ENCODE measurements at places on chromosomes 1 and 21.

DNA sequence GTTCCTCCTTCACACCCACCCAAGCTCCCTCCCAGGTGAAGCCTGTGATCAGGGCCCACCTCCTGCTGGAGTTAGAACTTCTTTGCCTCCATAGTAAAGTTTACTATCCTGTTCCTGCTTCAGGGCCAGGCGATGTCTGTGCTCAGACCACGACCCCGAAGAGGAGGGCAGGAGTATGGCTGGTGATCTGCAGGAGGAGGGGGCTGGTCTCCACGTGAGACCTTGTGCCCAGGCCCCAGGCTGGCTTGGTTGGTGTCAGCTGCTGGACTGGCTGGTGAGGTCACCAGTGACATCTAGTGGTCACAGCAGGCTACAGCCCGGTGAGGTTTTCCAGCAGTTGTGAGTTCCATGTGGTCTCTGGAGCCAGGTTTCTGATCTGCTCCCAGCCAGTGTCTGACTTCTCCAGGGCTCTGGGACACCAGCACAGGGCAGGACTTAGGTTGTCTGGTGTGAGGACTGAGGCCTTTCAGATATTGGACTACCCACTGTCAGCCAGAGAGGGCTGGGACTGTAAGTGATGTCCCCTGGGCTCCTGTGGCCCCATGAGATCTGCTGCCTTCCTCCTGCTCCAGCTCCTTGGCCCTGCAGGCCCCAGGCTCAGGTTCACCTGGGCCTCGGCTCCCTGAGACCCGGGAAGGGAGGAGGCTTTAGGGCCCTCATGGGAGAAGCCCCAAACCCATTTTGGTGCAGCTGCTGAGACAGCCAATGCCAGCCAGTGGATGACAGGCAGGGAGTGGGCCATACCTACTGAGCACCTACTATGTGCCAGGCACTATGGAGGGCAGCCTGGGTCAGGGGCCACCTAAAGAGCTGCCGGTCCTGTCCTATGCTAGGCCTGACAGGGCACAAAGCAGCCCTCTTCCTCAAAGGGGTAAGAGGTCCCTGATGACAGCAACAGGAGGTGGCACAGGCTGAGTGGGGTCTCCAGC is 6.0 kb upstream of the UBL4B start:
- peak; percentile 14 for DNase-seq

DNA sequence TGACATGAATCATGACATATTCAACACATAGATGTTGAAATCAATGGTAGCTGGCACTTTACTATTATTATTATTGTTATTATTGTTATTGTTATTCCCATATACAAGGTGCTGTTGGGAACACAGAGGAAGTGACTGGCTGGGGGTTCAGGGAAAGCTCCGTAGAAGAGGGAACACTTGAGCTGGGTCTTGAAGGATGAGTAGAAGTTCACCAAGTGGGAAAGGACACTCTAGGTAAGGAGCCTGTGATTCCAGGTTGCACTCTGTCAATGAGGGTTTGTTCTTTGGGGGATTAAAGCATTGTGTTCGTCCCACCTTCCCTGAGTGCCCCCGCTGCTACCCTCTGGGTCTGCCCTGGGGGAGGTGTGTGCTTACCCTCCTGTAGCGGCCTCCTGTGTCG is 14.1 kb downstream of the ZNF362 start:
- DNase-seq: no peak

GRCh38 chr1:153422450-153423068 is 6.2 kb downstream of the S100A7A start:
- no peak for DNase-seq

GRCh38 chr1:29502225-29502910 is 266.0 kb downstream of the PTPRU start:
- no peak for DNase-seq

GRCh38 chr1:246787781-246788513 is 63.7 kb downstream of the SCCPDH start:
- no peak for DNase-seq

GRCh38 chr1:11431941-11432507 is 46.9 kb upstream of the DISP3 start:
- no peak for DNase-seq

- DNase-seq: no peak
Measured at GRCh38 chr1:112528076-112528475, 19.3 kb downstream of the WNT2B start.

GRCh38 chr1:169885207-169885606 is 8.5 kb downstream of the SCYL3 start:
- DNase-seq: no peak

GRCh38 chr1:53684741-53685140 is 54.2 kb downstream of the GLIS1 start:
- no peak for DNase-seq

DNA sequence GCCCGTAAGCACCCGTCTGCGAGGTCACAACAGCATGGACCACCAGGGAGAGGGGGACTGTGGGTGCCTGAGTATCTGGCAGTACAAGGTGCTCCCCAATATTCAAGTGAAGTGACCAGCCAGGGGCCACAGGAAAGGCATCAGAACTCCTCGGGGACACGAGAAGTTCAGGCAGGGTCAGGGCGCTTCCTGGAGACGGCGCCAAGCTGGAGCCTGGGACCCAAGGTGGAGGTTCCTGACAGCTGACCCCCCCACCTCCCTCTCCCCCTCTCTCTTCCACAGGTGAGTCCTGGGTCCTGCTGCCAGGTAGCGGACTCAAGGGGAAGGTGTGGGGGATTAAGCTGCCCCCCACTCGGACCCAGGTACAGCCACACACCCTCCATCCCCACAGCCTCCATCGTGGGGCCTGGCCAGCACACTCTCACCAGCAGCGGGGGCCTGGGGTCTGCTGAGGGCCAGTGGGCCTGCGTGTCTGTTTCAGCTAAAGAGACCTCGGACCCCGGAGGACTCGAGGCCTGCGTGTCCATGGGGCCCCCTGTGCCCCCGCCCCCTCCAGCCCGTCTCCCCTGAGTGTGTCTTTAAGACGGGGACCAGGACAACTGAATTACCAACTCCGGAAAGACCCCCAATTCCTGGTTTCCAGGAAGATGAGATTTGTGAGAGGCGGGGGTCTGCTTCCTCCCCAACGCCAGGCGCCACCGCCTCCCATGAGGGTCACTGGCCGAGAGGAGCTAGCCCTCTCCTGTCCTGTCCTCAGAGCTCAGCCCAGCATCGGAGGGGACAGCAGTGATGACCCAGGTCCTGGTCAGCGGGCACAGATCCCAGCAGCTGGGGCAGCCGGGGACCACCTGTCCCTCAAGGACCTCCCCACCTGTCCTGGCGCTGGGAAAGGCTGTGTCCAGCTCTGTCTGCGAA is 6.2 kb downstream of the TNFRSF18 start:
- no peak for DNase-seq

- no peak for DNase-seq
Measured at GRCh38 chr1:100847361-100848082, 47.1 kb downstream of the EXTL2 start.

GRCh38 chr1:71582673-71583072 is 501.8 kb upstream of the ZRANB2 start:
- DNase-seq: no peak

DNA sequence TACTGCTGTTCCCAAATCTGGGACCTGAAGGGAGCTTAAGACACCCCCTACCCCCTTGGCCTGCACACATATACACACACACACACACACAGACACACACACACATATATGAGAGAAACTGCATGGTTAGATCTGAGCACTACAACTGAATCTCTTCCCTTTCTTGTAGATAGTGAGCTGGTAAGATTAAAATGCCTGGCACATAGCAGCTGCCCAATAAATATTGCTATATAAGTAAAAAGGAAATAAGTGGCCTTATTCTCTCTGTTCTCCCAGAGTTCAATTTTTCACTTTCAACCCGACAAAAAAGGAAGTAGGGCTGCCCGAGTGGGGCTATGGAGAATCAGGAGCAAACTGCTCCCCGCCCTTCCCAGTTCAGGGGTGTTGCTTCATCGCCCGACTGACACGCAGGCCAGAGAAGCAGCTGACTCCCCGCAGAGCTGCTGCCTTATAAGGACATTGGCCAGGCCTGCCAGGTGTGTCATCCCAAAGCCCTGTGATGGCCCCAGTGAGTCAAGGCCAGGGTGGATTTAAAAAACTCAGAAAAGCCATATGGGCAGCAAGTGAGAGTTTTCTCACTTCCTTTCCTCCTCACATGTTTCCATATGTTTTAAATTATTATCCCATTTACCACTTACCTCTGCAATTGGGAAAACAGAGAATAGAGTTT is 106.5 kb upstream of the SLC44A3 start:
- no peak for DNase-seq

GRCh38 chr1:155834296-155834926 is 22.6 kb downstream of the GON4L start:
- DNase-seq: no peak

- DNase-seq: no peak
Measured at GRCh38 chr1:89908672-89909436, 86.1 kb upstream of the ZNF326 start.

DNA sequence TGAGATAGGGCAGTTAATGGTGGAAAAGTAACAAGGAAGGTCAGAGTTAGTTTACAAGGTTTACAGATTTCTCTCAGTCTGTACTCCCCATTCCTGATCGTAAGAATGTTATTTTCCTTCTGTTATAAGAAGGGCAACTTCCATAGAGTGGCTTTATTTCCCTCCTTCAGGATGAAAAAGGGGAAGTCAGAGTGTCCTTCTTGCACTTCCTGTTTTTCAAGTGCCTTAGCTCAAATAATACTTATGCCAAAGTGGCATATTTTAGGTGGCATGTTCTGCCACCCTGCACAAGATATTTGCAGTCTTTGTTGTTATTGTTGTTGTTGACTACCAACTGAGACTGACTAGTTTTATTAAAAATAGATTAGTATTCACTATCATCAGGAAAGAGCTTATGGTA is 730.7 kb upstream of the ADGRL4 start:
- no peak for DNase-seq

GRCh38 chr1:185929776-185930175 is 195.6 kb downstream of the HMCN1 start:
- no peak for DNase-seq

- no peak for DNase-seq
Measured at GRCh38 chr21:29300807-29301138, 2.1 kb downstream of the BACH1 start.

All from NCI-H1930 (cell line).